GM23248 (cell line): ENCODE measurements at places on chromosomes 1 and 21. TPM values are rescaled to one million over a fixed set of nuclear protein-coding genes. Genes with fewer than 3 reads are reported as not detected.

- DNase-seq = peak; percentile 19
These were observed 123.0 kb upstream of the IGSF21 start for GRCh38 chr1:17984583-17984982.

Gene TRIM45
- 0.51 and 0.76 TPM in 2 replicates for total RNA-seq

GRCh38 chr1:18875107-18875795 is 15.8 kb upstream of the TAS1R2 start:
- peak; percentile 84 for DNase-seq

- DNase-seq = peak; percentile 24
These were observed 19.6 kb downstream of the CDC42BPA start for GRCh38 chr1:227298512-227299240.

- no peak for DNase-seq
These were observed 29.6 kb upstream of the SLAMF9 start for GRCh38 chr1:159983681-159984080.

DNA sequence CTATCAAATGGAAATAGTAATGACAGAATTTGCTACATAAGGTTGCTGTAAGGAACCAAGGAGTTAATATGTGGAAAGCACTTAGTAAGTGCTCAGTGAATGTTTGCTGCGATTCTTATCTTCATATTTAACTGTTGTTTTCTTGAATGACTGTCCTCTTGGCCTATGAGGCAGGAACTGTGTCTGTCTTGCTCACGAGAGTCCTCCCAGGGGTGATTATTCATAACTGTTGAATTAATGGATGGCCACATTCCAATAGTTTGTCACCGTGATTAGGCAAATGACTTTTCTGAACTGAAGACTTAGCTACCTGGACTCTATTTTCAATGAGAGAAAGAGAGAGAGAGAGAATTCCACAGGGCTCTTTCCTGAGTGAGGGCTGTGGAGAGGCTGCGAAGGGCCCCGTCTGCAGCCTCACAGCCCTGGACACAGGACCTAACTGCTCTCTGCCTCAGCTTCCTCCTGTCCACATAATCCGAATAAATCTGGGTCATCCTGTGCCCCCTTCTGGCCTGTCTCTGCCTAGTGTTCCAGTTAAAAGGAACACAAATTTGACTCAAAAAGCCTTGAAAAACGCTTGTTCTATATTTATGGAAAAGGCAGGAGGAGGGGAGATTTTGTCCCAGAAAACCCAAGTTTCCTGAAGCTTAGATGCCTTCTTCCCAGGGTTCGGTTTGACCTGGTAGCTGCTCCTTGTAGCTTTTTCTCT is 8.5 kb downstream of the EDN2 start:
- peak; percentile 82 for DNase-seq

DNA sequence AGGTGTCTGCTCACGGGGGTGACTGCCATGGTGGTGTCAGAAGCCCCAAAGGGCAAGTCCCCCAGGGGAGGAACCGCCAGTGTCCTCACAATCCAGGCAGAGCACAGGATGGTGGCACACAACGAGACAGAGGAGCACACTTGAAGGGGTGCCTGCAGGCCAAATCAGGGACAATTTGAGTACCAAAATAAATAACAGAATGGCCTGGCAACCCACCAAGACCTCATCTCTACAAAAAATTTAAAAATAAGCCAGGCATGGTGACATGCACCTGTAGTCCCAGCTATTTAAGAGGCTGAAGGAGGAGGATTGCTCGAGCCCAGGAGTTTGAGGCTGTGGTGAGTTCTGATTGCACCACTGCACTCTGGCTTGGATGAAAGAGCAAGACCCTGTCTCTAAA is 38.2 kb downstream of the TIAM1 start:
- DNase-seq = no peak

Gene GUCA2A
- total RNA-seq = not detected in 2 replicates

Gene PTP4A2
- 379 and 430 TPM in 2 replicates for total RNA-seq

Gene METTL25B
- total RNA-seq = 4.5 and 5.6 TPM in 2 replicates

- no peak for DNase-seq
These were observed 199.3 kb downstream of the CAMTA1 start for GRCh38 chr1:6984536-6984935.

GRCh38 chr1:201022493-201022819 is 1.1 kb downstream of the KIF21B start:
- DNase-seq = no peak

DNA sequence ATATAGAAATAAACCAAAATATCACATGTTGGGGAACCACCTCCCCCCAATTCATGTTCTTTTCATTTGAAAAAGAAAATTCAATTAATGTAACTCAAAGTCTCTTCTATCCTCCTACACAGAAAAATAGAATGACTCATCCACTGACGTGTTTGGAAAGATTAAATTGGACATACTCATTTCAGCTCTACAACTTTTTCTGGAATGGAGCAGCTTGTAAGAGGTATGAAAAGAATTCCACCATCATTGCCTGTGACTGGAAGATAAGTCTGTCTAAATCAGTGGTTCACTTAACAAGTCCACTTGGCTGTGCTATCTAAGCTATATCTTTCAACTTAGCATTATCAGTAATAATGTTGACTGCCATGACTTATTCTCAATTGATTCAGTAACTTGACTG is 702.3 kb downstream of the BRINP3 start:
- peak; percentile 0 for DNase-seq
